Activated naive CD4-positive, alpha-beta T cell (primary cell): ENCODE measurements at places on chromosomes 12 and 14.

GRCh38 chr14:81137316-81137715 is 83.4 kb downstream of the GTF2A1 start:
- DNase-seq, result no peak

DNA sequence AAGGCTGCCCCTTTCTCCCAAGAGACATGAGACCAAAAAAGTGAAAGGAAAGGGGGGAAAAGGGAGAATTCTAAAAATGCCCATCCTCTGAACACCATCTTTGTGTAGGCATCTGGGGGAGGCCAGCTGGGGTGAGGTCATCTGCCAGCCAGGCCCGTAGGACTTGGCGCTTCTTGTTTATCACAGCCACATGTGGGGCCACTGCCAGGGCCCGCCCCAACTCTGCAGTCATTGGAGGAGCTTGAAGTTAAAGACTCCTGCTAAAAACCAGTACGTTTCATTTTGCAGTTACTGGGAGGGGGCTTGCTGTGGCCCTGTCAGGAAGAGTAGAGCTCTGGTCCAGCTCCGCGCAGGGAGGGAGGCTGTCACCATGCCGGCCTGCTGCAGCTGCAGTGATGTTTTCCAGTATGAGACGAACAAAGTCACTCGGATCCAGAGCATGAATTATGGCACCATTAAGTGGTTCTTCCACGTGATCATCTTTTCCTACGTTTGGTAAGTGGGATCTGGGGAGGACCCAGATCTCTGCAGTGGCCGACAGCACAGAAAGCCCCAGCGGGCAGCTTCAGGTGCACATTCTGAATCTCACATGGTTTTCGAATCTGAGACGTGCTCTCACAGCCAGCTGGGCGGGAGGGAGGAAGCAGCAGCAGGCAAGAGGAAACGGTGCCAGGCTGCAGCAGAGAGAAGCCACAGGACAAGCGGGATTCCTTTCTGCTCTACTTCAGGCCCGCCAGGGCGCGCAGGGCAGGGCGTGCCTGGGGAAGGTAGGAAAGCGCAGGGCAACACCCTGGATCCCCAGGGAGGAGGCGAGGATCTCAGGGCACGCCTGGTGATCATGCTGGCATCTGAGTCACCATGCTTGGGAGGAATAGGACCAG is at the start of gene P2RX7:
Gene P2RX7, plus strand, starts transcription at position 276 of the 881 bp plus-strand sequence. Its CDS starts 95 bp downstream, at position 371.
- no peak for DNase-seq

DNA sequence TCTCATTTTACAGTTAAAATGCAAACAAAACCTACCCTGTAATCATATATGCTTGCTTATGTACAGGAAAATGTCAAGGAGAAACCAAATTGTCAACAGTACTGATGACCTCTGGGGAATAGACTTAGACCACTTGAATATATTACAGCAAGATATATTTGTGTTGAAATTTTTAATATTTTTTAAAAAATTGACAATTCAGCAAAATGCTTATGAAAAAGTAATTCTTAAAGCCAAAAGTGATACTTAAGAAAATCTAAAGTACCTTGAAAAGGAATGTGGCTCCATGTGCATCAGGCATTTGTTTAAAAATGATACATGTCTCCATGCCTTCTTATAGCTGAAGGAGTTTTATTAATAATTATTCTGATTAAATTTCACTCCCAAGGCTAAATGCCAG is 49.2 kb downstream of the PTPN21 start:
- DNase-seq, result no peak

- no peak for DNase-seq
These were observed 417.7 kb downstream of the TMEM121 start for GRCh38 chr14:105943973-105944602.

DNA sequence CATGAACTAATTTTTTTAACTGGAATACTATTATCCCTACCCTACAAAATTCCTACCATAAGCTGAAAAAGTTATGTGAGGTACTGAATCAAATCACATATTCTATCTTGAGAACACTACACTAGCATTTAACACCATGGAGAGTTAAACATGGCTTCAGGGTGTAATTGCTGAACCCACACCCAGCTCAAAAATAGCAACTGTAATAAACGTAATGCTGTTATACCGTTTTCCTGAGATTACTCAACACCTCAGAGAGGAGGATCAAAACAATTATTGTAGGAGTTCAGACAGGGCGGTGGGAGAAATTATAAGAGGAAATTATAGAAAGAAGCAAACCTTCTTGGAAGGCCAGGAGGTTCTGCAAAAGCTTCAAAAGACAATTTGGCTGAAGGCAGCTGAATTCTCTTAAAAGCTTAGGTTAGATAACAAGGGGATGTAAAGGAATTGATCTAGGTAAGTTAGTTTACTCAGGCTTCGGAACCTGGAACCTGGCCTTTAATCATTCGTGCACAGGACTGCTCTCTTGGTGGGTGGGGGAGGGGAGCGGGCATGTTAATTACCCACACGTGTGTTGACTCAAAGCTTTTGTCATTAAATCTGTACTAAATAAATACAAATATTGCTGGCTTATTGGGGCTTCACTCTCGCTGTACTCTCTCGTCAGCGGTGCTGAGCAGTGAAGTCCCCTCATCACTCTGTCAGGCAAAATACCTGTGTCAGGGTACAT is 12.1 kb upstream of the IPO8 start:
- DNase-seq, result no peak

DNA sequence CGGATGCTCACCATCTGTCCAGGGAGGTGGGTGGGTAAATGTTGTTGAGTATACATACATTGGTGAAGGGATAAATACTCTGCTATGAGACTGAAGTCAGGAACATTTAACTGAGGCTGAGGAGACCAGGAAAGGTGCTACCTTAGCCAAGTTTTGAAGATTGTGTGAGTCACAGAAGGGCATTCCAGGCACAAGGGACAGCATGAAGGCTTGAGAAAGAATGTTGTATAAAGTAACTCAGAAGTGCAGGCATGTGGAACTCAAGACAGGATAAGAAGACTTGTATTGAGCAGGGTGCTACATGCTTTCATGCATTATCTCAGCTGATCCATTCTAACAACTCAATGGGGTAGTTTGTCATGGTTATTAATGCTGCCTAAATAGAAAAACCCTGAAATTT is 112.7 kb downstream of the IPO8 start:
- no peak for DNase-seq

- no peak for DNase-seq
These were observed 5.7 kb downstream of the CACNA2D4 start for GRCh38 chr12:1912580-1913376.

DNA sequence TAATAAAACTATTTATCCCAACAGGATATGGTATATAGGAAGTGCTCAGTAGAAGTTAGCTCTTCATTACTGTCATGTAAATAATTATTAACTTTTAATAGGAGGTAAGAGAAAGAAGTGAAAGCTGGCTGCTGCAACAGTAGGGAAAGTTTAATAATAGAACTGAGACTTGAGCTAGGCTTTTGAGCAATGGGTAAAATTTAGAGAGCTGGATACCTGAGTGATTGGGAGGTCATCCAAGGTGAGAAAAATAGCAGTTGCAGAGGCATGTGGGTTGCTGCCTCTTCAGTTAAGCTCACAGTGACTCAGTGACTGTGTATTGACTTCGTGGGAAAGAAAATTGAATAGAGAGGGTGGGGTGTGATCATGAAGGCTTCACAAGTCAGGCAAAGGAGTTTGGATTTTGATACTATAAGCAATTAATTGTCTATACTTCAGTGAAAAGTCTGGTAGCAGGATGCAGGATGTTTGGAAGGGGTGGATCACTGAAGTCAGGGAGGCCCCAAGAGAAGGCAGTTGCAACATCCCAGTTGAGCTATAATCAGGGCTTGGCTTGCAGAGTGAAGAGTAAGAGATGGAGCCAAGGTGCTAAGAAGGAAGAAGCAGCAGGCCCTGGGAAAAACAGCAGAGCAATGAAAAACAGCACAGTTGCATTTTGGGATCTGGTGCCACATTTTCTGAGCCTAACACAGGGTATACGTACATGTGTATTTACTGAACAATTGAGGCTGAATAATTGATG is 172.0 kb upstream of the FRMD6 start:
- DNase-seq, result no peak

GRCh38 chr14:35247777-35248475 is 44.3 kb upstream of the PSMA6 start:
- no peak for DNase-seq

GRCh38 chr12:65689508-65689907 is 134.8 kb upstream of the HMGA2 start:
- DNase-seq, result no peak

- DNase-seq, result peak; percentile 4
These were observed 124.4 kb downstream of the RPS29 start for GRCh38 chr14:49461529-49462401.

GRCh38 chr12:50477241-50477832 is 27.4 kb upstream of the DIP2B start:
- DNase-seq, result no peak

GRCh38 chr12:93192878-93193277 is 184.8 kb upstream of the NUDT4 start:
- DNase-seq, result no peak

DNA sequence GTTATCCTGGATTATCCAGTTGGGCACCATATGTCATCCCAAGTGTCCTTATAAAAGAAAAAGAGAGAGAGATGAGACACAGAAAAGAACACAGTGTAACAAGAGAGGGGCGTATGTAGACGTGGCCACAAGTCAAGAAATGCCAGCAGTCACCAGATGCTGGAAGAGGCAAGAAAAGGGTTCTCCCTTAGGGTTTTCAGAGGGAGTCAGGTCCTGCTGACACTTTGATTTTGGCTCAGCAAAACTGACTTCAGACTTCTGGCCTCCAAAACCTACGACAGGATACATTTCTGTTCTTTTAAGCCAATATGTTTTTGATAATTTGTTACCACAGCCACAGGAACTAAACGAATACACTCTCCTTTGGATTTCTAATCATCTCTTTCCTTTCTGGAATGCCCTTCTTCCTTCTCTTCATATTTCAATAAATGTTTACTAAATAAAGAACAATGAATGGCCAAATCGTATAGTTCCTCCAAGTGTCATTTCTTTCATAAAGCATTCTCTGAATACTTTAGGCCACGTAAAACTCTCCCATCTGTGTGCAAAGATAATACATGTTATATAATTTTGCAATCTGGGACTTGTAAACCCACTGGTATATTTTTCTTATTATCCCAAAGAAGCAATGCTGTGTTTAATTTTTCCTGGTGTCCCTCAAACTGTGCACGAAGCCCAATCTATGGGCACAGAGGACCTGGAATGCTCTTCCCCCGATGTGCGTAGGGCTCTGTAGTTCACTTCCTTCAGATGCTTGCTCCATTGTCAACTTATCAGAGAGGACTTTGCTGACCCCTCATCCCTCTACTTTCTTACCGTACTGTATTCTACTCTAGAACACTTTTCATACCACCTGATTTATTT is 303.6 kb downstream of the CEP128 start:
- no peak for DNase-seq

DNA sequence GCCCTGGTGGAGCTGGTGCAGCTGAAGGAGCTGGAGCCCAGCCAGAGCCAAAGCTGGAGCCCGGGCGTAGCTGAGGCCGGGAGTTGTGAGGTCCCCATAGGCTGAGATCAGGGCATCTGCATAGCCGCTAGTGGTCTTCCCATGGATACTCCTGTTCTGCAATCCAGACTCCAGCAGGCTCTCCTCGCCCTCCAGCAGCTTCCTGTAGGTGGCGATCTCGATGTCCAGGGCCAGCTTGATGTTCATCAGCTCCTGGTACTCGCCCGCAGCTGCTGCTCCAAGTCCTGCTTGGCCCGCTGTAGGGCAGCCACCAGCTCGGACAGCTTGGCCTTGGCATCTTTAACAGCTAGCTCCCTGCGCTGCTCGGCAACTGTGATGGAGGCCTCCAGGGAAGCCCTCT is 966.1 kb downstream of the FSCB start:
- DNase-seq, result no peak

GRCh38 chr14:89794096-89794495 is 160.4 kb downstream of the EFCAB11 start:
- no peak for DNase-seq

DNA sequence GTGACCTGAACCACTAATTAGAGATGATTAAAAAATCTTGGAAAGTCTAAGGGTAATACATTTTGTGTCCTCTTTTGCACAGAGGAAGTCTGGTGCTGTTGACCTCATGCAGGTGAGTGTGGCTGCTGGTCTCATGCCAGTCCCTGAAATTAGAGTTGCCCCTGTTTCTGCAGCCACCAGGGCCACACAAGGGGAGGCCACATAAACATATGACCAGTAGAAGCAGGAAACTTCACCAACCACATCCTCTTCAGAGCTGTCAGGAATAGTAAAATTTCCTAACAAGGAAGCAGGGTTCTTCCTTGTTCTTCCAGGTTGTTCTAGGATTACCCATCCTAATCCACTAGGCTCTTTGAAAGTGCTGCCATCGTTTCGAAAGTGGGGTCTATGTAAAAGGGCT is 28.3 kb downstream of the PSMA6 start:
- DNase-seq, result no peak

DNA sequence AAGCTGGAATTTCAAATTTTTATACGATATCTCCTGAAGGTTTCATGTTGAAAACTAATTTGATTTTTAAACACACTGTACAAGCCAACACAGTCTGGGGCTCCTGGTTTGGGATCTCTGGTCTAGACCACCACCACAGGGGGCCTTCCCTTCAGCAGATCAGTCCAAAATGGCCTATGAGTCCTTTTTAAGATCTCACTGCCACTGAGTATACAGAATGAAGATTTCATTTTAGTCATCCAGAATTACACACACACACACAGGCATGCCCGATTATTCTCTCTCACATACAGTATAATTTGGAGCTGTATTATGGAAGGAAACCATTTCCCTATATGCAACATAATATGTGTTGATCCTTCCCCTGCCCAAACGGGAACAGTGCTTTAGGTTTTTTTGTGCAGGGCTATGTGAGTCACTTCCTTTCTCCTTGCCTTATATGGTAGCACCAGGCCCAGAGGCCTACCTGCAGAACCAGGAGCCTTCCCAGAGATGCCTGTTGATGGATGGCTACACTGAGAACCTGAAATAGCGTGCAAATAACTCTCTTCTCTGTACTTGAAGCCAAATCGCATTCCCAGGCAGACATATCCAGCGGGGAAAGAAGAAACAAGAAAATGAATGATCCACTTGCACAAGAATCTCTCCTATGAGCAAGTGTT is 28.1 kb upstream of the WNK1 start:
- no peak for DNase-seq

DNA sequence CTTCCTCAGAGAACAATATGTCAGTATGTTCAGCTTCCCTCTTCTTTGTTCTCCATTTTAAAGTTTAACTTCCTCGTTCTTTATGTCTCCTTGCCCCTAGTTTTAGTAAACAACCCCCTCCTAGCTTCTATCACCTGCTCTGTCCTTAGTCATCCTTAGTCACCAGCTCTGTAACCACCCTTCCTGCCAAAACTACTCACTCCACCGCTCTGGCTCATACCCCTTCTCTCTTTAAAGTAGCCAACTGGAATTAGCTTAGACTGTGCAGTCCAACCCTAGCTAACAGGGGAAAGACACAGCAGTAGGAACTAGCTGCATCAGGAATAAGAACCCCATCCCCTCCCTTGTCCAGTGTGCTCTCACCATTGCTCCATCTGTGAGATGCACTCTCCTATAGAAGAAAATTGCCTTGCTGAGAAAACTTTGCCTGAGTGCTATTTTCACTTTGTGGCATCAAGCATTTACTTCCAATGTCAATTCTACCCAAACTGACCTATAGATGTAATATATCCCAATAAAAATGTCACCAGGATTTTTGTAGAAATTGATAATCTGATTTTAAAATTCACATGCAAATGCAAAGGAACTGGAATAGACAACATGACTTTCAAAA is 603.2 kb downstream of the C12orf50 start:
- DNase-seq, result no peak
